Left ventricle myocardium inferior (tissue), 1 donor: ENCODE measurements at places on chromosomes 12 and 14.

DNA sequence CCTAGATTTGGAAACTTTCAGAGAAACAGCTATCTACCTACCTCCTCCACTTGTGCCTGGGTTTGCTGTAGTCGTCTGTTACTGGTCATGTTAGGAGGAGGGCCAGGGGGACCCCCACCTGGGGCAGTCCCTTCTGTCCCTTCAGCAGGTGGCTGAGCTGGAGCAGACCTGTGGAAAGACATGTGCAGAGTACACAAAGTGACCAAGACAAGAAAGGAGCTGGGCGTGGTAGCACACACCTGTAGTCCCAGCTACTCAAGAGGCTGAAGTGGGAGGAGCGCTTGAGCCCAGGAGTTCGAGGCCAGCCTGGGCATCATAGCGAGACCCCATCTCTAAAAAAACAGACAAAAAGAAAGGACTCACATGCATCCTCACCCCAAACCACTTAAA lies 4.3 kb downstream of the VAMP1 start:
- DNase-seq = no peak

DNA sequence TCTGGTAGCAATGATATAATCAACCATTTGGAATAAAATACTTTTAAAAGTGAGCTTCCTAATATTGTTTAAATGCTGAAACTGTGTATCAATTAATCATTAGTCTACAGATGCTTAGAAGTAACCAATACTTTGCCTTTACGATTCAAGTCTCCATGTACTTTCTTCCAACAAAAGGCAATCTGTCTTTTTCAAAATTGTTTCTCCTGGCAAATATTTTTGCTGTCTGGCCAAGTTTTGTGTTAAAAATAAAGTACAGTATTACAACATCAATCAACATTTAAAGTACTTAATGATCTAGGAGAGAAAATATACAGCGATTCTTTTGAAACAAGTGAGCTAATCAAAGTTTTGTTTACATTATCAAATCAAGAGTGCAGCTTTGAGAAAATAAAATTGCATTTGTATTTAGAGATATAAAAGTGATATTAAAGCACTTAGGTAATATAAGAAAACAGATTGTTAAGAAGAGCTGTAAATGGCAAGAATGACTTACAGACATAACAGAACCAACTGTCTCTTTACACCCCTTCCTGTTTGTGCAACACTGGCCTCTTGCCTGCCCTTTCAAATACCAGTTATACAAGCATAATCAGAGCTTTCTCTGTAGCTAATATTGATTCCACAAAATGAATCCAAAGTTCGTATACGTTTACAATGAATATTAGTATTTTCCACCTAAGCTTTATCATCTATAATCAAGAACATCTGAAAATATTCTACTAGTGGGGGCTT lies 38.2 kb upstream of the FBLN5 start:
- DNase-seq = no peak

DNA sequence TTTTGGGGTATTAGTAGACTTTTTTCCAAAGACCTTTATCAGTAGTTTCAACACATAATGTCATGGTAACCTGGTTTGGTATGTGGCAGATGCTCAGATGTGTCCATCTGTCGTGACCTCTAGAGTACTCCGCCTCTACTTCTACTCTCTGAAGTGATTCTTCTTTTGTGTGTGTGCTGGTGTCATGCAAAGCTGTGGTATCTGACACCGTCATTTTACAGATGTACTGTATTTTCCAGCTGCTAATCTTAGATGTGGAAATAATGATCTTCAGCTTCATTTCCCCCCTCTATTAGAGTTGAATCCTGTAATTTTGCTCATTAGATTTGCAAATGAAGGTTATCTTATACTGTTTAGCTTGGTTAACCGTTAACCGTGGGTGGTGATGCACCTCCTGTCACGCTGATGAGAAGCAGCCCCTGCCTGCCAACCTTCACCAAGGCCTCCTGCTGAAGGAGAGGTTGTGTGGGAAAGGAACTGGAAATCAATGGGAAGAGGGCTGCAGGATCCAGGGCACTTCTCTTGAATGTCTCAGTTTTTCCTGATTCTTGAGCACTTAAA lies 222.4 kb upstream of the AMIGO2 start:
- no peak for DNase-seq

- DNase-seq = no peak
Measured at GRCh38 chr12:28223858-28224257, 33.6 kb downstream of the CCDC91 start.

GRCh38 chr12:44812062-44812461 lies 64.1 kb downstream of the NELL2 start:
- no peak for DNase-seq

DNA sequence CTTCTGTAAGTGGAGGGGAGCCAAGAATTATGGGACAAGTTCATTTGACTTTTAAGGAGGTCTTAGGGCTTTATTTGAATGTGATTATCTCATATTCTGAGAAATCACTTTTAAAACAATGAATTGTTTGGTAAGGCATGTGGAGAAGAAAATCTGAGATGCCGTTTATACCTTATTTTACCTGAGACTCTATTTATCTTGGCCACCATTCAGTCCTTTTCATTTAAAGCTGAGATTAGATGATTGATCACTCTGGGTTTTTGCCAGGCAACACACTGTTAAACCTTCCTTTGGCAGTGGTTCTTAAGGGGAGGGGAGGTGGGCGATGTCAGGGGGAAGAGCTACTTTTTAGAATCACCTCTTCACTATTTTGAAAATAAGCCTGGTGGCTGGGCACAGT lies 11.4 kb downstream of the CAND1 start:
- DNase-seq = no peak

GRCh38 chr14:30569216-30569902 lies 10.4 kb downstream of the G2E3 start:
- DNase-seq = no peak

GRCh38 chr12:48414021-48414420 lies 58.3 kb upstream of the ANP32D start:
- DNase-seq = no peak

GRCh38 chr12:49554266-49554665 lies 13.7 kb downstream of the MCRS1 start:
- no peak for DNase-seq

DNA sequence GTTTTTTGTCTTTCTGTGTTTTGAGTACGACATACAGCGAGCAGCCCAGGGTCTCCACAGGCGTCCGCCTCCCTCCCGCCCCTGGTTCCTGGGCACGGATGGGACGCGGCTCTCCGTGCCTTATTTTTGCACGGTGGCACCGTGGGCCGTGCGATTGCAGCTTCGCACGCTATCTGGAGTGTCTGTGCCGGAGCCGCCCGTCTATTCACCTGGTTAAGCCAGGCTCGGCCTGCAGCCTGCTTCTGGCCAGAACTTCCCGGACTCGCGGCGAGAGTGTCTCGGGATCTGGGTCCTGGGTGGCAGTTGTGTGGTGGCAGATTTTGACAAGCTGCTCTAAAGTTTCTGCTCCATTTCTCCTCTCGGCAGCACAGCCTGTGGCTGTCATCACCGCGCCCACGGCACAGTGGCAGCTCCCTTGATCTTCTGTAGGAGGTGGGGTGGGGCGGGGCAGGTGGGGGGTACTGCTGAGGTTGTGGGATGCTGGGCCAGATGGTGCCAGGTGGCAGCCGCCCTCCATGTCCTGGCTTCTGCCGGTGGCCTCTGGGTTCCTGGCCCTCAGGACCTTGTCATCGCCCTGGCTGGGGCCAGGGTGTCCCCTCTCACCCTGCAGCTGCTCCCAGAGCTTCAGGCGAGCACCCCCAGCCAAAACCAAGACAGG lies 2.9 kb downstream of the MMP17 start:
- DNase-seq = no peak

DNA sequence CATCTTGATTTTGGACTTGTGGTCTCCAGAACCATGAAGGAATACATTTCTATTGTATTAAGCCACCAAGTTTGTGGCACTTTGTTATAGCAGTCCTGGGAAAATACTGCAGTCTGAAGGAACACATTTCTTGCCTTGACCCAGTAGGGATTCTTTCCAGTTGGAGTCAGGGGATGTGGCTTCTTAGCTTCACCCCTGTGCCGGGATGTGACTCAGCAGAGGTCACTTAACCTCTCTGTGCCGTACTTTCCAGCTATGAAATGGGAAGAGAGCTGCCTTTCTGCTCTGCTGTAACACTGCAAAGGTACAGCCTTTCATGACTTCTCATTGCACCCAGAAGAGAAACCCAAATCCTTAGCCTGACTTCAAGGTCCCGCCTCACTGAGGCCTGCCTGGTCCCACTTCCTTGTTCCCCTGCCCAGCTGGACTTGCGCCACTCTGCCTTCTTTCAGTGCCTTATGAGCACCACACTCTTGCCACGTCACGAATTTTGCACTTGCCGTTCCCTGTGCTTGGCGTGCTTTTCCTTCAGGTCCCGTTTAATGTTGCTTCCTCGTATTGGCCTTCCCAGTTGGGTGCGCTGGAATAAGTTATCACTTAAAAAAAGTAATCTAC lies 24.2 kb downstream of the CHST11 start:
- DNase-seq = peak; percentile 46

DNA sequence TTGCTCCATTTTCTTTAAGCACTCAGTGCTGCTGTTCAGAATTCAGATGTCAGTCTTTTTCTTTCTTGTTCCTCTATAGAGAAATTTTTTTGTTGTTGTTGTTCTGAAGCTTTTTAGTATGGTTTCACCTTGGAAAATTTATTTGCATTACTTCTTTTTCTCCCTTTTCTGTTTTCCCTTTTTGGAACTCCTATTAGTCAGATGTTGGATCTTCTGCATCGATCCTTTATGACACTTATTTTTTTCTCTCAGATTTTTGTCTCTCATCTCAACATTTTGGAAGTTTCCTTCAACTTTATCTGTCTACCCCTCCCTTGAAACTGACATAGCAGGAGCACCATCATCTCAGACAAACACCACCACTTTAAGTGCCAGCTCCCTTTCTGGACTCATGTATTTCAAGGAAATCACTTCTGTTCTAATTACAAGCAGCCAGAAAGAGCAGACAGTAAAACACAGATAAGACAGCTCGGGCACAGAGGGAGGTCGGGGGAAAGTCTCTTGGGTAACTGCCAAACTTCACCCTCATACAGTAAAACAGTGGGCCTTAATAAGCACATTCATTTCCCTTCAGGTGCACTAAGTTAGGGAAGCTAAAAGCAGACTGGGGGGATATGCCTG lies 222.7 kb upstream of the PLXNC1 start:
- DNase-seq = no peak

- DNase-seq = no peak
Measured at GRCh38 chr12:3041558-3042164, 35.5 kb upstream of the TSPAN9 start.

DNA sequence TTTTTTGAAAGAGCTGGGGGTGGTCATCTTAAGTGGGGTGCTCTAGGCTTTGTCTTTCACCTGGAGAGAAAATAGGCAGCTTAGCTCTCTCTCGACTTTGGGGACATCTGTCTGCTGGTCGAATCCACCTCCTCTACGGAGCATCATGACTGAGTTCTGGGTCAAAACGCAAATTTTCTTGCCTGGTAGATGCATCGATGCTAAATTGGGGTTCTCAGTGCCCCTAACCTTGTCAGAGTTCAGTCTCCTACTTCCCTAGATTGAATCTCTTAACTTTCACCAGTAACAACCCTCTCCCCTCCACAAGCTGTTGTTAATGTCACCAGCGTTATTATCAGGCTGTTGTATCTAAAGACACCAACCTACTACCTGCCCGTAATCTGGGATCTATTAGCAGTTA lies 682 bp downstream of the FLRT2 start:
- no peak for DNase-seq

- peak; percentile 65 for DNase-seq
Measured at GRCh38 chr14:52014601-52015267, 25.4 kb downstream of the RTRAF start.

DNA sequence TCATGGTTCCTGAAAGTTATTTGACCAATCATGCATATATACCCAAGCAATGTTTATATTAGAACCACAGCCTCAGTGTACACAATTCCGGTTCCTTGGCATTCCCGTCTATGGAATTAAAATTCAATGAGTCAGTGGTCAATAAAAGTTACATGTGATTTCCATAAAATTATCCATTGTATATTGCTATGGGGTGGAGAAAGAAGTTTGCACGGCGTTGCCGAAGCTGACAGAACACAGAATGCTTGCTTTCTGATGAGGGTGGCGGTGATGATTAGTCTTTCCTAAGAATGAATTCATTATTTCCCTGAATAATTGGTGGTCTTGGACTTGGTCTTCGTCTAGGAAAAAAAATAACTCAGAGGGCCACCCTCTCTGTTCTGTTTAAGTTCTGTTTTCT lies 214.1 kb downstream of the ANO2 start:
- DNase-seq = no peak

DNA sequence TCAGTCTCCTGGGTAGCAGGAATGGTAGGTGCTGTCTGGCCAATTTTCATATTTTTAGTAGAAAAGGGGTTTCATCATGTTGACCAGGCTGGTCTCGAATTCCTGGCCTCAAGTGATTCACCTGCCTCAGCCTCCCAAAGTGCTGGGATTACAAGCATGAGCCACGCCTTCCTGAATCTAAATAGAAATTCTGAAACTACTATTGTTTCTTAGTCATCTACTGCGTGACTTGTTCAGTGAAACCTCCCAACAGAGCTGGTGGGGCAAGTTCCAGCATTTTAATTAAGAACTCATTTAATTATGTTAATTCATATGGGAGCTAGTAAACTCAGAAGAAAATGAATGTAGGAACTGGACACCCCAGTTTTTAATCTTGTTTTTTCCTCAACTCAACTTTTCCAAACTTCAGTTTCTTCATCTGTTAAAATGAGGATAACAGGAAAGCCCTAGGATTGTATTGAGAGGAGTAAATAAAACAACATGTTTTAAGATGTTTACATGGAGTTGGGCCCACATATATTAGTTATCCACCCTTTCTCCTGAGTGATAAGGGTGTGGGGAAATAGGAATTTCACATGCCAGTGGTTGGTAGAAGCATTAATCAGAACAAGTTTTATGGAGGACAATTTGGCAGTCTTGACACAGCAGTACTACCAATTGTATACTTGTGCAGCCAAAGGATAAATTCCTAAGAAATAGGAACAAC lies 335.8 kb upstream of the E2F7 start:
- no peak for DNase-seq

GRCh38 chr12:85237327-85237726 lies 42.7 kb upstream of the ALX1 start:
- no peak for DNase-seq

GRCh38 chr14:71000091-71000490 lies 92.8 kb downstream of the PCNX1 start:
- no peak for DNase-seq

- DNase-seq = no peak
Measured at GRCh38 chr12:32148372-32148771, 41.7 kb downstream of the BICD1 start.

DNA sequence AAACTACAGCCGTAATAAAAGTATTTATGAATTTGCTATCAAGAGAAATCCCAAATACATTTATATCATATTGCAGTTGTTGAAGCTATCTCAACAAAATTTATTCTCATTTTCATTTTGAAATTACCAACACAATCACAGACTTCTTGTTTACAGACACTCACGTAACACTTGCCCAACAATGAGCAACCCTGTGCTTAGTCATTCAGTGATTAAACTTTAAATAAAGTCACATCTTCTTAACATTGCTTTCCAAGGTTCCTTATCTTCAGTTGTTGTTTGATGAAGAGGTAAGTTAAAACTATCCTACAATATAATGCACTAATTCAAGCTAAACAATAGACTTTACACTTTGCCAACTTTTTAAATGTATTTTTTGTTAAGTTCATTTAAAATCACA lies 601.8 kb downstream of the SLC16A7 start:
- no peak for DNase-seq
